NCI-H2107 (cell line): ENCODE measurements at places on chromosomes 4 and X.

DNA sequence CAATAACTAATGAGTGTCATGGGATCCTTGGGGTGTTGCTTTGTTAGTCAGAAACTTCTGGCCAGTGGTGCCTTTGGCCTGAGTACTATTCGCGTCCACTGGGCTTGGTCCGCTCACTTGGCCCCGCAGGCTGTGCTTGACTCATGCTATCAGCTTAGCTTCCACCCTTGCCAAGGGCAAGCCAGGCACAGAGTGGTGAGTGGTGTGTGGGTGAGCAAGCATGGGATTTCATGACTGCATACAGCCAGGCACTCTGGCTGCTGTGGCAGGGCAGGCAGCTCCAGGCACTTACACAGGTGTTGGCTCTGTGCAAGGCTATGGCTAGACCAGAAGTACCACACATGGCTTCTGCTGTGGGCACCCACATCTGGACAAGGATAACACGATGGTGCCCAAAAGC, 1026.3 kb downstream of the PCDH19 start:
- no peak for DNase-seq

DNA sequence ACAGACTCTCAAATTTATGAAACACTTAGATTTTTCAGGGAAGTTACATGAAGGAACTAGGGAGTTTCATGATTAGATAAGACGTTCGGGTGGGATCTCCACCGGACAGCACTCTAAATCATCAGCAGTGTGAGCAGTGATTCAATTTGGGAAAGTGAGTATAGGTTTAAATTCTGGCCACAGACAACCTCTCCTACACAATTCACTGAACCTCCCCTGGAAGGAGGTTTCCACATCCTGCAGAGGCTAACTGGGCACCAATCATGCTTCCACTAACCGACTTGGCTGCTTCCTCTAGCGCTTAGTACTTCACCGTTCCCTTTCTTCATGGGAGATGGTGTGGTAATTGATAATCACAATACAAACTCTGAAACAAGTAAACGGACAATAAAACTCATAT, 5.6 kb downstream of the CXCL9 start:
- no peak for DNase-seq

- DNase-seq = no peak
Measured at GRCh38 chr4:56728512-56728911, 47.4 kb upstream of the HOPX start.

GRCh38 chr4:68209003-68209402, 36.5 kb downstream of the TMPRSS11B start:
- DNase-seq = no peak

DNA sequence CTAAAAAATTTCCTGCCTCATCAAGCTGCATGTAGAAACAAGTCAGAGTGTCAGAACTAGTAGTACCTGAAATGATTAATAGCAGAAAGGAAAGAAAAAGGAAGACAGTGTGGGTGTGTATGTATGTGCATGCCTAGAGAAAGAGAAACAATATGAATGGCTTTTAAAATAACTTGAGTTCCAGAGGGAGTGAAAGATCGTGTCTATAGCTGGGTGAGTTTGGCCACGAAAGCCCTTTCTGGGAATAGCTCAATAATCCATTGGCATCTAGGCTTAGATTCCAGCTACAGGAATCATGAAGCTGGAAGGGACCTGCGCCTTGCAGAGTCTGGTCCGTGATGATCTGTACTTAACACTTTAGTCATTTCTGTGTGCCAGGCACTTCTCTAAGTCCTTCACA, 195.6 kb downstream of the RAPGEF2 start:
- DNase-seq = no peak

GRCh38 chrX:97096385-97096784, 212.7 kb downstream of the RPA4 start:
- no peak for DNase-seq

DNA sequence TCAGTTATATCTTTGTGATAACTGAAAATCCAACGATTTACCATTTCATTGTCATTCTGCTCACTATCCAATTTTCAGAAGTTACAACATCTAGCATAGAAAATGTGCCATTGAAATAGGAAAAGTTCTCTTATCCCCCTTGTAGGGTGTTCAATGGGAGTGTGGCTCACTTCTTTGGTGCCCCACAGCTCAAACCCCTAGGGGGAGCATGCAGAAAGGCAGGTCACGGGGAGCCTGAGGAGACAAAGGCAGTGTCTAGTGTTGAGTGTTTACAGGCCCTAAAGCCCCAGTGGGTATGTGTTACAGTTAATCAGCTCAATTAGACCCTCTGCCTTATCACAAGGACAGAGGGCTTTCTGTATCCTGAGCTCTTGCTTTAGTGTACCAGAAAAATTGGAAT, 243.4 kb upstream of the GRID2 start:
- DNase-seq = no peak
